ENCODE measurements at places on chromosomes 13 and 19.

- DNase-seq = no peak
These were observed 22.1 kb upstream of the GGACT start for GRCh38 chr13:100610391-100611347.

DNA sequence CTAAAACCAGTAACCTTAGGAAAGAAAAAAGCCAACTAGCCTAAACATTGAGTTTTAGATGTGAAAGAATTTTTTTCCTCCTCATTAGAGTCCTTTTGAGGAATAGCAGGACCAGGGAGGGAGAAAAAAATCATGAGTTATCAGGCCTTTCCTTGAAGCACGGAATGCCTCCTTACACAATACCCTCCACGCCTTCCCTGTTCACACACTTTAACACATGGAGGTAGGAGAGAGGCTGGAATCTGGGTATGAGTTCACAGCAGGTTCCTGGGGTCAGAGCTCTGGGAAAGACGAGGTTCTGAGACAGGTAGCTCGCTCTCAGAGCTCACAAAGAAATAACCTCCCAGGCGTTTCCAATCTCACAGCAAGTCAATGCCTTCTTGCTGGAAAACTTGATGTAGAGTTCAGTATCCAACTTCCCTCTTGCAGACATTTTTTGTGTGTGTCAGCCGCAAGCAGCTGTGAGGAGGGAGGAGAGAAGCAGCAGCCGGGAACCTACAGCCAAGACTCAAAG lies 716 bp downstream of the ZNF573 start:
- DNase-seq = no peak

DNA sequence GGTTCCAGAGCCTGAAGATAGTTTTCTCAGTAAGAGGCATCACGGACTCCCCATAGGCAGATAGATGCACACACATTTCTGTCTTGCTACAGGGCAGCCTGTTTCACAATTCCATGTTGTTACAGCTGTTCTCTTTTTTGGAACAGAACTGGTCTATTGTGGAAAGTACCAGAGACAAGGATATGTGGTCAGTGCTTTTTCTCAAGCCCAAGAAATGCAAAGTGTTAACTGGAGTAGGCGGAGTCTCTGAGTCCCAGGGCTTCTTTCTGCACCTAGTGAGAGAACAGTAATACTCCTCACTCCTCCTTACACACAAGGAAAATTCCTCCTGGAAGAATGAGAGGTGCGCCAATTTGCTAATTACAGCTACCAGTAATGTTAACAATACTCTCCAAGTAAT lies 141.6 kb upstream of the ARGLU1 start:
- DNase-seq = no peak

GRCh38 chr19:50321831-50322230 lies 7.3 kb downstream of the KCNC3 start:
- no peak for DNase-seq

- no peak for DNase-seq
These were observed 4.1 kb downstream of the SPACA6 start for GRCh38 chr19:51697169-51697776.

DNA sequence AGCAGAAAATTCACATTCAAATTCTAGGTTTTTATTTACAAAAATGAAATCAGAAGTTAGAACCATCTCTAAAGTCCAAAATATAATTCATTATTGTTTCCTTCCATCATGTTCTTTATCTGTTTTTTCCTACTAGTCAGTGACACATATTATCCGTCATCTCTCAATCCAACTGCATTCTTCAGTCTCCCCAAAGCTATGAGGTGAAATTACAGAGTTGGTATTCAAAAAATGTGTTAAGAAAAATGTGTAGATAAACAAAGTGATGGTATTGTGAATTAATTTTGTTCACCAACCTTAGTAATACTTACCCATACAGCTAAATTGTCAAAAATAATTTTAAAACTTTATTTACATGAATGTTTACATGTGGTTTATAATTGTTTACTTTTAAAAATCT lies 448.7 kb upstream of the MIR17HG start:
- no peak for DNase-seq

GRCh38 chr13:42754801-42755510 lies 26.4 kb upstream of the FAM216B start:
- DNase-seq = no peak

GRCh38 chr13:100275746-100276145 lies 186.9 kb downstream of the PCCA start:
- DNase-seq = peak; percentile 15

GRCh38 chr13:47117268-47117667 lies 220.4 kb upstream of the HTR2A start:
- peak; percentile 80 for DNase-seq

All from ELR (cell line).